NCI-H1694 (cell line): ENCODE measurements at places on chromosomes 2 and 18.
A peak's percentile ranks its signal among the peaks of the same experiment; 100 is the strongest.

GRCh38 chr2:140669911-140670310, 1460.9 kb downstream of the LRP1B start:
- no peak for DNase-seq

GRCh38 chr18:58937887-58938267, 73.2 kb downstream of the ZNF532 start:
- no peak for DNase-seq

DNA sequence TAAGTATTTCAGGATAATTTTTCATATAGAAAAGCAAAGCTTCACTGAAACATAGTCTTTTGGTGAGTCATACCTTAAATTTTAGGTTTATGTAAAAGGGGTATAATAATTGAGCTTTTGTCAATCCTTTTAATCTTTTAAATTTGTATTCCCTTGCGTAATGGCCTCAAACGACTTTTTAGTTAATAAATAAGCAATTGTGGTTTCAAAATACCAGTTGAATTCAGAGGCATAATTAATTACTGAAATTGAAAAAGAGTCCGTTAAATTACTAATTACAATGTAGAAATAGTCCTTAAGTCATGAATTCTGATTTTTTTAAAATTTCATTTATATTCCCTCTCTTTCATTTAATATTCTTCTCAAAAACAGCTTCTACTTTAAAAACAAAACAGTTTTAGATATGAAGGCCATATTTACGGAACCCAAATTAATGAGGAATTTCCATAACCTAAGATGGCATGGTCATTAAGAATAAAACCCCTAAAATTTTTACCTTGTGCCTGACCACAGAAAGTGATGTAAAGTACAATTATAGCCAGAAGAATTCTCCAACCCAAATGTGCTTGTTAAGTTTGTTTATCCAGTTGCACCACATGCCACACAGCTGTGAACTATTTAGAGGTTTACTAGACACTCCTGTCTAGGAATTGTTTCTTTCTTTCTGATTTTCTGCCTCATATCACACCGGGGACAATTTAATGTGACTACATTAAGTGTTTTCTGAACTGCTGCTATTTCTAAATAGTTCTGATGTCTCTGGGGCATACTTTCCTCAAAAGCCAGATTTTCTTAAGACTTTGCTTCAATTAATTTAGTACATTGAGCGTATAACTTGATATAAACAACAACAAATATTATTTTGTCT, 60.7 kb upstream of the ITGA4 start:
- DNase-seq = no peak

GRCh38 chr2:85920810-85921545, 32.2 kb upstream of the ST3GAL5 start:
- no peak for DNase-seq

- DNase-seq = no peak
These were observed 2.9 kb upstream of the C2orf72 start for GRCh38 chr2:231034291-231034882.

DNA sequence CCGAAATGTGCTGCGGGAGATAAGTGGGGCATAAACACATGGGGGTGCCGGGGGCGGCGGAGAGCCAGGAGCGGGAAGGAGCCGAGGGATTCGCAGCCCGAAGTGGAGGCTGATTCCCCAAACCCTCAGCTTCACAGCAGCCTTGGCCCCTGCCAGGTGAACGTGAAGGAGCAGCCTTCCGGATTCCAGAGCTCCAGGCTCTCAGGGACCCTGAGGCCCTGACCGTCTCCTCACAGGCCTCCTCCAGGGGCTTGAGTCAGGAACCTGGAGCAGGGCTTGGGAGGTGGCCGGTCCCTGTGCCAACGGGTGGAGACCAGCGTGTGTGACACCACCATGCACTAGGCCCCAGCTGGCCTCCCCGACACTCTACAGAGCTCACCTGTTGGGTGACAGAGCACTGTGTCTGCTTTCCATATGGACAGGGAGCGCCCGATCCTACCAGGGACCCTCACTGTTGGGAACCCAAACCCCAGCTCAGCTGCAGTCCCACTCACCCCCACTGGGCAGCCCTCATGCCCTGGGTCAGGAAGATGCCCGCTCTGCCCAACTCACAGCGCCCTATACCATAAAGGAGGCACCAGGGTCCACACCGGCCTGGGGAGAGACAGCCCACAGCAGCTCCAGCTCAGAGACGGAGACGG, 117.6 kb upstream of the OTOS start:
- DNase-seq = no peak

DNA sequence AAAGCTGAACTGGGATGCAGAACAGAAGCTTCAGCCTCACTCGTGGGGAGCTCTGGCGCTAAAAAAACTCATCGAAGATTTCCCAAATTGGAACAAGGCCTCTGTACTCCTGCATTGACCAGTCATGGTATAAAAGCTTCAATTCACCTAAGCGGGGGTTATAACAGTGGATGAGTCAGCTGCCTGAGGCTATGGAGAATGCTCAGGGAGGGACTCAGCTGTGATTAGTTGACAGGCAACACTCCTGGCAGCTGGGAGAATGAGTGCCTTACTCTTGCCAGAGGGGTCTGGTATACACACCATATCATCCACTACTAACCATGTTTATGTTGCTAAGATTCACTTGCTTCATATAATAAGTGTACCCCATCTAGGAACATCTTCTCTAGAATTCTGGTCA, 350.6 kb upstream of the VRK2 start:
- no peak for DNase-seq

- peak; percentile 24 for DNase-seq
These were observed 456.7 kb downstream of the NRXN1 start for GRCh38 chr2:50575232-50575631.

DNA sequence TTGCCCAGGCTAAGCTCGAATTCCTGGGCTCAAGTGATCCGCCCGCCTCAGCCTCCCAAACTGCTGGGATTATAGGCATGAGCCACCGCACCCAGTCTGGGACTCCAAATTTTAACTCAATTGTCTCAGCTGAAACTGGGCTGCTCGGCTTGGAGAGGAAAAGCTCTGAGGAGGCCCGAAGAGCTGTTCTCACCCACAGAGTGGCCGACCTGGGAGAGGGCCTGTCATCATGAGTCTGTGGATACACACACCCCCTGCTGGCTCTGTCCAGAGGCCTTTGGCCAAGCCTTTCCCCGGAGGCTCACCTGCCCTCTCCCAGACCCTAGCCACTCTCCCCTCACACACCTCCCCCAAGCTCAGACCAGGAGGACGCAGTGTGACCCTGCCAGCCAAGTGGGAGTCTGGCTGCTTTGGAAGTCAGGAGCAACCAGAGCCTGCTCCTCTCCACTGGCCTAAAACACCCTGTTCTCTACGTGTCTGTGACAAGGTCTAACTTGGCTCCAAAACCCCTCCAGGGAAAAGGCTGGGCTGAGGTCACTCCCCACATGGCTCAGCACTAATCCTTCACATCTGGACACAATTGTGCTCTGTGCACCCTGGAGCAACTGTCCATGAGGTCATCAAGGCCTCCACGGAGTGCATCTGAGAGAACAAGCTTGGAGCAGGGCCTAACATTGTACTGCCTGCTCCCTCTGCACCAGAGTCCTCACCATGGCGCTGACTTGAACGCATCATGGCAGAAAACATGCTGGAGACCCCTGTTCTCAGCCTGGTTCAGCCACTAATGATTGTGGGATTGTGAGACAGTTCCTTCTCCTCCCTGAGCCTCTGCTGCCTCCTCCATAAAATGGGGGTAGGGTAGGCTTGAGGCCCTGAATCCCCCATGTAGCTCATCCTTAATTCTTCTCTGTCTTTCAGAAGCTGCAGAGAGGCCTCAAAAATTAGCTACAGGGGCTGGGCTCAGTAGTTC, 49.9 kb upstream of the RAB6C start:
- DNase-seq = no peak

- no peak for DNase-seq
These were observed 819 bp upstream of the KLF11 start for GRCh38 chr2:10042301-10043161.

- DNase-seq = peak; percentile 32
These were observed 65.7 kb downstream of the SPRED2 start for GRCh38 chr2:65366595-65367125.

GRCh38 chr2:148658807-148659722, 14.5 kb downstream of the EPC2 start:
- no peak for DNase-seq

- peak; percentile 61 for DNase-seq
These were observed 19.3 kb downstream of the SPEG start for GRCh38 chr2:219453671-219454590.

- no peak for DNase-seq
These were observed 2.3 kb downstream of the RAB11FIP5 start for GRCh38 chr2:73110168-73111072.
